Fibroblast of the aortic adventitia (primary cell): ENCODE measurements at places on chromosomes 7 and 10. TPM values are rescaled to one million over a fixed set of nuclear protein-coding genes. Genes with fewer than 3 reads are reported as not detected.

Gene CLRN3
- total RNA-seq = not detected in 2 replicates

Gene AKR1C3
- total RNA-seq = 74.2 and 169 TPM in 2 replicates

Gene EBLN1
- total RNA-seq = not detected in 2 replicates

Gene ADGRA1
- not detected in 2 replicates for total RNA-seq

Gene MKX
- total RNA-seq = 0.25 and 0.27 TPM in 2 replicates

Gene TMUB1
- total RNA-seq = 11.7 and 20.2 TPM in 2 replicates

Gene TMEM213
- 0.33 TPM in 1 of 2 replicates, not detected in the other for total RNA-seq

Gene SEMA3C
- 208 and 319 TPM in 2 replicates for total RNA-seq

Gene AGBL3
- total RNA-seq = 0.41 and 2.9 TPM in 2 replicates

Gene GPR15LG
- total RNA-seq = not detected in 2 replicates

Gene PRPS1L1
- total RNA-seq = not detected in 2 replicates

Gene ZCCHC24
- 38.8 and 56.0 TPM in 2 replicates for total RNA-seq

Gene TACC2
- total RNA-seq = 9.2 and 15.3 TPM in 2 replicates

Gene SEMA3E
- total RNA-seq = 0.98 and 16.1 TPM in 2 replicates

Gene MBL2
- not detected in 2 replicates for total RNA-seq

Gene ZNF273
- total RNA-seq = 1.8 and 3.7 TPM in 2 replicates

Gene RADIL
- total RNA-seq = 0.25 and 1.4 TPM in 2 replicates

Gene SH3PXD2A
- total RNA-seq = 15.8 and 20.4 TPM in 2 replicates

Gene INHBA
- total RNA-seq = 14.7 and 20.0 TPM in 2 replicates

Gene METTL27
- 6.1 and 10.7 TPM in 2 replicates for total RNA-seq

Gene PNLIPRP2
- total RNA-seq = not detected in 2 replicates

Gene PRF1
- total RNA-seq = not detected in 2 replicates

Gene PKD2L1
- not detected in 2 replicates for total RNA-seq

Gene ARF5
- 43.6 and 105 TPM in 2 replicates for total RNA-seq

Gene SPDYE5
- 0.09 TPM in 1 of 2 replicates, not detected in the other for total RNA-seq

Gene COL28A1
- total RNA-seq = 0.09 TPM in 1 of 2 replicates, not detected in the other

Gene TMEM72
- not detected in 2 replicates for total RNA-seq

Gene SUFU
- 3.3 and 4.8 TPM in 2 replicates for total RNA-seq

Gene TMEM26
- total RNA-seq = 5.7 and 20.5 TPM in 2 replicates

Gene POU6F2
- total RNA-seq = not detected in 2 replicates

Gene PDSS1
- 9.2 and 11.0 TPM in 2 replicates for total RNA-seq

Gene NPFFR1
- not detected in 2 replicates for total RNA-seq

Gene IL2RA
- total RNA-seq = not detected in 2 replicates

Gene RHOBTB1
- total RNA-seq = 15.8 and 27.0 TPM in 2 replicates

Gene WDR86
- 0.45 and 17.7 TPM in 2 replicates for total RNA-seq

Gene BLNK
- total RNA-seq = not detected in 2 replicates

Gene C7orf33
- not detected in 2 replicates for total RNA-seq

Gene ACHE
- 0.16 TPM in 1 of 2 replicates, not detected in the other for total RNA-seq

Gene ANKRD30A
- total RNA-seq = not detected in 2 replicates

Gene RNF32
- total RNA-seq = 0.54 and 1.9 TPM in 2 replicates

Gene ABCA13
- total RNA-seq = 0.54 TPM in 1 of 2 replicates, not detected in the other

Gene FAS
- total RNA-seq = 55.5 and 61.9 TPM in 2 replicates

Gene PON1
- not detected in 2 replicates for total RNA-seq

Gene SLC39A12
- total RNA-seq = not detected in 2 replicates

Gene CRTAC1
- total RNA-seq = not detected in 2 replicates

Gene PLEKHS1
- not detected in 2 replicates for total RNA-seq

Gene OPN1SW
- not detected in 2 replicates for total RNA-seq

Gene RAPGEF5
- 1.5 and 4.2 TPM in 2 replicates for total RNA-seq

Gene ACADSB
- 7.4 and 11.4 TPM in 2 replicates for total RNA-seq

Gene PHKG1
- 2.3 and 3.4 TPM in 2 replicates for total RNA-seq

Gene CALML3
- not detected in 2 replicates for total RNA-seq

Gene NAT16
- total RNA-seq = not detected in 2 replicates

Gene AKR1E2
- total RNA-seq = 1.3 and 4.6 TPM in 2 replicates

Gene COL1A2
- total RNA-seq = 4,453 and 32,213 TPM in 2 replicates

Gene CFTR
- total RNA-seq = 0.09 TPM in 1 of 2 replicates, not detected in the other

Gene NKX1-2
- not detected in 2 replicates for total RNA-seq

Gene CPVL
- 0.54 and 3.2 TPM in 2 replicates for total RNA-seq

Gene TWIST1
- total RNA-seq = 28.7 and 33.2 TPM in 2 replicates
